Stimulated activated CD8-positive, alpha-beta memory T cell treated with anti-CD3 and anti-CD28 coated beads, Interleukin-4, amount 100 ng/mL, for 1 hour (primary cell): ENCODE measurements at places on chromosomes 7 and 10.

- no peak for DNase-seq
These were observed 52.8 kb downstream of the EGFR start for GRCh38 chr7:55071411-55072175.

GRCh38 chr10:70381471-70382421 is 679 bp downstream of the LRRC20 start:
- no peak for DNase-seq

- DNase-seq = no peak
These were observed 1438.5 kb upstream of the CELF2 start for GRCh38 chr10:9579110-9579705.

GRCh38 chr7:64882341-64883112 is 20.5 kb upstream of the ZNF273 start:
- no peak for DNase-seq

DNA sequence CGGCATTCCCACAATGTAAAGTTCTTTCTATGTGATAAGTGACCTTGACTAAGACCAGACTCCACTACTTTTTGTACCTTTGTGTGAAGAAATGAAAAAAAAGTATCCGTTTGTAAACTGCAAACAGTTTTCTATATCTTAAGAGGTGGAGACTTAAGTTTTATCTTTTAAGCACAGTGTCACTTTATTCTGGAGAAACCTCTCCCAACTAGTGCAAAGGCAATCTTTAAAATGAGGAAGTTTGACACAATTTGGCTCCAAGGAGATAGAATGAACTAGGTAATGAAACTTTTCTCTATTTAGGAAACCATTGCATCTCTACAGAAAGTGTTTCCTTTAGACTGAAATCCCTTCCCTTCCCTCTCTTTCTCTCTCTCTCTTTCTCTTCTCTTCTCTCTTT is 122.9 kb downstream of the SAMD9 start:
- DNase-seq = no peak

DNA sequence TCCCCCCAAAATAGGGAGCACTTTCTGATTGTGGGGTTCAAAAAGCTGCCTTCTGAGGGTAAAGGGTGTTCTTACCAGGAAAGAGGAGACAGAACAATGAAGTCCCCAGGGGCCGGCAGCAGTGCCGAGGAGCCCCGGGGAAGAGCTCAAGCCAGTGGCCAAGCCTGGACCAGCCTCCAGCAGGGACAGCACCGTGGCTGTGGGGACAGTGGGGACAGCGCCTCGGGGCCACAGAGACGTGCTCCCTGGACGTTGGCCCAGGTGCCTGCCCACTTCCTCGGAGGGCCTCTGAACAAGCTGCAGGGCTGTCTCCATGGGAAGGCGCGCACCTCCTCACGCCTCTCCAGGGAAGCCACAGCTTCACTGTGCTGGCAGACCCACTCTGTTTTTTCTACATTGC is 312.6 kb downstream of the PTPRN2 start:
- DNase-seq = no peak

GRCh38 chr7:104793066-104793465 is 220.9 kb upstream of the KMT2E start:
- no peak for DNase-seq

- DNase-seq = no peak
These were observed 95.8 kb downstream of the PARD3 start for GRCh38 chr10:34719328-34719727.

- no peak for DNase-seq
These were observed 163.5 kb downstream of the SH3PXD2A start for GRCh38 chr10:103691723-103692435.

DNA sequence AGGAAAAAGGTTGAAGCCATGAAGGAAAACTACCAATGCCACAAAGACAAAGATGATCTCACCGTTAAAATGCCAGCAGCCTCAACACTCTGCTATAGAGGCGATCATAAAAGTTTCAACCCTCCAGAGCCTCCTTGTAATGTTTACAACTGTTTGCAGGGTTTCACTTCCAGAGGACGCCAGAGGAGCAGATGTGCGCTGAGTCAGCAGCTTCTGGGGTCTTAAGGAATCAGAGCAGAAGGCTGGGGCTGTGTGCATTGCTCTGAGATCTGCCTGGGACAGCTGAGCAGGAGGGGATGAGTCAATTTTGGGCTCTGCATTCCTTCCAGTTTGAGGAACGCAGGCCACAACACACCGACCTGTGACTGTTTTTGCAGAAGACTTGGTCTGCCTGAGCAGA is 98.3 kb downstream of the TMEM130 start:
- DNase-seq = no peak

GRCh38 chr7:109101332-109101731 is 531.7 kb downstream of the DNAJB9 start:
- no peak for DNase-seq

DNA sequence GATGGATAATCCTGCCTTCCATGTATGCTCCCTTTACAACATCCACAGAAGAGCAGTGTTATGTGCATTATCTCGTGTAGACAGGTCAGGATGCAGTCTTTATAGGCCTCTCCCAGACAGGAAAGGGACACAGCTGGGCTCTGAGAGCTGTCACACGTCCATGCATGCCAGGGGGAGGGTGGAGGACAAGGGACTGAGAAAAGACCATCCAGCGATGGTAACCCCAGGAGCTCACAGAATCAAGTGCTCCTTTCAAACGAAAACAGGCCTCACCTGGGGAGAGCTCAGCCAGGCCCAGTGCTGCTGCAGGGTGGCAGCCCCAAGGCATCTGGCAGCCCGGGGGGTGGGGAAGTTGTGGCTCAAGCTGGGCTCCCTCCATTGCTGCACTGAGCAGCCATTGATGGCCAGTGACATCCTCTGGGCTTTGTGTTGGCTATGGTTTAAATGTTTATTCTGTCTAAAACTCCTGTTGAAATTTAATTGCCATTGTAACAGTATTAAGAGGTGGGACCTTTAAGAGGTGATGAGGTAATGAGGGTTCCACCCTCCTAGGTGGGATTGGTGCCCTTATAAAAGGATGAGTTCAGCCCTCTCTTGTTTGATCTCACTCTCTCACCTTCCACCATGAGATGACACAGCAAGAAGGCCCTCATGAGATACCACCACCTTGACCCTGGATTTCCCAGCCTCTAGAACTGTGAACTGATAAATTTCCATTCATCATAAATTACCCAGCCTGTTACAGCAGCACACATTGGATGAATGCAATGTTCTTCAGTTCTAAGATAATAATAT is 15.7 kb downstream of the JCAD start:
- DNase-seq = no peak

DNA sequence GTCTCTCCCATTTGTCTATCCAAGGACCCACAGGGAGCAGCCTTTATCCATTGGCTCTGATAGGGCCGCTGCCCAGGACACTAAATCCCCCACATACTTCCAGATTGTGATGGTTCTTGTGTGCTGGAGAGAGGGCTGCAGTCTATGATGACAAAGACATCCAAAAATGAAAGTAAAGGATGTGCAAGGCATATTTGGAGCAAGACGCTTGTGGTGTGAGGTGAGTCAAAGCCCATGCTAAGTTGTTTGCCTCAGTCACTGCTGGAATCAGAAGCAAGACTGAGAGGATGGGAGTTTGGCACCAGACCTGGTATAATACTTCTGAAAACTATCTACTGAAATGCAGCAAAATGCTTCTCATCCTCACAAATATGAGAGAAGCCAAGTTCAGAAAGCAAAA is 22.7 kb downstream of the ZNF22 start:
- no peak for DNase-seq

- no peak for DNase-seq
These were observed 40.0 kb upstream of the BAMBI start for GRCh38 chr10:28637346-28637745.

DNA sequence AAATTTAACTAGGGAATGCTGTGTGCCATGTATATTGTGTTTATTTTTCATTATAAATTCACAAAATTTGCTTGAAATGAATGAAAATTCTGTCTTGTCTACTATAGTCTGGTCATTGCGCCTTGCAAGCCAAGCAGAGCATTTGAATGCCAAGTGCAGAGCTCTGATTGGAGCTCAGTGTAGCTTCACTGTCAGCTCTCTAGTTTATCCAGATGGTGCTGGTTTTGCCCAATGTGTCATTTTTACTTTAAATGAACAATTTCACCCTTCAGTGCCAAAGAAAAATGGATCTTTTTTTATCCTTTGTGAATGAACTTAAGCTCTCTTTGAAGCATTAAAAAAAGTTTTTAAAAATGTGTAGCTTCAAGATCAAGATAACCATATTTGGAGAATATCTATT is 225.6 kb upstream of the CACNA2D1 start:
- no peak for DNase-seq

DNA sequence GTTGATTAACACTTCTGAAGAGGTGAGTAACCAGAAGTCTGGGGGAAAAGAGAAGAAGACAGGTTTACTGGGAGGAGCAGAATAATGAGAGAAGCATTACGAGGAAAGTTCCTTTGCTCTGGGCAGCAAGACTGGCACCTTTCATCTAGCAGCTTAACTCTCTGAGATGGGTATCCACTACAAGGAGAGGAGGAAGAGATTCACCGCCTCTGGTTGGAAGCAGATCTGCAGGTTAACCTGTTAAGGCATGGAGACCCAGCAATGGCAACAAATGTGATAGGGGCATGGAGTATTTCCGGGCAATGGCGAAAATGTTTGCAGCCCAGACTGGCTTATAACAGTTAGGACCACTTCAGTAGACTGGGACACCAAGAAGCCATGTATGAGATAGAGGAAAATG is 162.2 kb downstream of the TFEC start:
- DNase-seq = no peak

DNA sequence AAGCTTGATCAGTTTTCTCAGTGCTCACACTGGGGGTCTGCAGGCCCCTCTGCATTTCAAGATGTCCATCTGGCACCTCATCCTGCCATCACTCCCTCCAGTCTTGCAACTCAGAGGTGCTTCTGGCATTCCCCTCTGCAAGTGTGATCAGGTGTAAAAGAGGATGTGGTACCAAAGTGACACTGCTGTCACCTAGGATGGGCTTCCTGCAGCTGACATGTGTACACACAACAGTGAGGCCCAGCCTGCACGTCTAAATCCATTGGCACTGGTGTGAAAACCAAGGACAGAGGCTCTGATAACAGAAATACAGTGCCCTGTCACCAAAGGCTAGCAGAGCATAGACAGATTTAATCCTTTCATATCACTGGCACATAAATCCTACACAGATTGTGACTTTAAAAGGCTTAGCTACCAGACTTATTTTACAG is 162.5 kb upstream of the CELF2 start:
- DNase-seq = no peak

DNA sequence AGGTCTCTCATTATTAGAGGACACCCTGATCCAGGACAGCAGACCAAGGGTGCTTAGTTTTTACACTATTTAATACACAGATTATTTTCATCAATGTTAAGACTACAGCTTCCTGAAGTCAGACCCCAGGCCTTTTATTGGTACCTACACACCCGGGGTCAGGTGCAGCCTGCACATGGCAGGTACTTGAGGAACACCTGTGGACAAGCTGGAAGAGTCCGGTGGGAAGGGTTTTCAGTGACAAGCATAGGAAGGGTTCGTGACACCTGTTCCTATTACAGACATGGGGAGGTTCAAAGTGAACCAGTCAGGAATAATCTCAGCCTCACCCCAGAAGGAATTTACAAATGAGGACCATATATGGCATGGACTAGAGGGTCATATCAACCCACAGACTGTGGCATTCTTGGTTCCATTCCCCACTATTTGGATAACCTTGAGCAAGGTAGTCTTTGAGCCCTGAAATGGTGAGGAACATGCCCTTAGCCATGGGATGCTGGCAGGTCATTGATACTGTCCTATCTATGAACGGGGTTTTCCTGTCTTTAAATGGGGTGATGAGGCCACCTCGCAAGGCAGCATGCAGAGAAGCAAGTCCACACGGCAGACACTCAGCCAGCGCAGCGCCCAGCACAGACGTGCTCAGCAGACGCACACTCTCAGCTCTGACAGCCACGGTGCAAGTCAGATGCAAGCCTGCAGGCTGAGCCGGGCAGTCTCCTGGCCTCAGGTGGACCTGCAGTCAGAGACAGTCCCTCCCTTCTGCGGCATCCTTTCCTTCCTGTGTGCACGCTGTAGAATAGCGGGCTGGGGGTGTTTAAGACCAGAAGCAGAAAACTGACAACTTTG is 624.9 kb downstream of the PTPRN2 start:
- no peak for DNase-seq

- no peak for DNase-seq
These were observed 5.6 kb downstream of the PODXL start for GRCh38 chr7:131550846-131551245.
